ENCODE measurements at places on chromosomes 2 and 18. TPM values are rescaled to one million over a fixed set of nuclear protein-coding genes. Genes with fewer than 3 reads are reported as not detected.

- DNase-seq, result peak; percentile 36
Observed at GRCh38 chr2:74835831-74836674, 2.1 kb downstream of the HK2 start.

GRCh38 chr2:208627110-208627884 lies 220.7 kb downstream of the PTH2R start:
- DNase-seq, result no peak

DNA sequence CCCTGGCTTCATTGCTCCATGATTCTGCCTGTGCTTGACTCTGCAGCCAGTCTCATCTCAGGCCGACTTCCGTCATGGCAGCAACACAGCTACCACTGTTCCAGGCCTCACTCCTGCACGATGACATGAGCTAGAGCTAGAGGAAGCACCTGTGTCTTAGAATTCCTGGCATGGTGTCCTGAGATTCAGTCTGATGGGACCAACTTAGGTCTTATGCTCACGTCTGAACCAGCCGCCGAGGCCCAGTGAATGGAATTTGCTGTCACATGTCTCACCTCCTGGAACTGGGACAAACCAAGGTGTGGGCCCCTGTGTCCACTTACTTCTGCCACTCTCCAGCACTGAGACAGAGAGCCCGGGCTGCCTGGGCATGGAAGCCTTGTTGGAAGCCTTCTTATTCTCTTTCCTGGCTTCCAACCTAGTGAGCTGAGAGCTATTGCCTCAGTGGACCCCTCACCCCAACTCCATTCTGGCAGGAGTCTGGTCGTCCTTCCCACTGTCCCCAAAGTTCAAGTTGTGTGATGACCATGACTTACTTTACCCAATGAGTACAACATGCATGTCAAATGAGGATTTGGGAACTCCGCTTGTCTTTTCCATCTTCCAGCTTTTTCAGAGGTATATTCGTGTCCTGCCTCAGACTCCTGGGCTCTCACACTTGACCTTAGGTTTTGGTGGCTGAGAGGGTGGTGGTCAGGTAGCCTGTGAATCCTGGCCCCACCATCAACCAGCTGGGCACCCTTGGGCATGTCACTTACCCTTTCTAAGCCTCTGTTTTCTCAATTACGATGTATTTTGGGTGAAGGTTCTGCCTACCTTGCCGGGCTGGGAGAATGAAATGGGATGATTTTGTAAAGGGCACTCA lies 39.1 kb upstream of the HS6ST1 start:
- no peak for DNase-seq

GRCh38 chr2:56386657-56387056 lies 202.9 kb downstream of the CCDC85A start:
- DNase-seq, result no peak

GRCh38 chr18:48749768-48750167 lies 201.0 kb downstream of the SMAD7 start:
- DNase-seq, result no peak

GRCh38 chr18:63005306-63005705 lies 290.0 kb downstream of the PHLPP1 start:
- no peak for DNase-seq

The TGIF1 gene
- total RNA-seq, result 261 TPM

The POTEJ gene
- not detected for total RNA-seq

DNA sequence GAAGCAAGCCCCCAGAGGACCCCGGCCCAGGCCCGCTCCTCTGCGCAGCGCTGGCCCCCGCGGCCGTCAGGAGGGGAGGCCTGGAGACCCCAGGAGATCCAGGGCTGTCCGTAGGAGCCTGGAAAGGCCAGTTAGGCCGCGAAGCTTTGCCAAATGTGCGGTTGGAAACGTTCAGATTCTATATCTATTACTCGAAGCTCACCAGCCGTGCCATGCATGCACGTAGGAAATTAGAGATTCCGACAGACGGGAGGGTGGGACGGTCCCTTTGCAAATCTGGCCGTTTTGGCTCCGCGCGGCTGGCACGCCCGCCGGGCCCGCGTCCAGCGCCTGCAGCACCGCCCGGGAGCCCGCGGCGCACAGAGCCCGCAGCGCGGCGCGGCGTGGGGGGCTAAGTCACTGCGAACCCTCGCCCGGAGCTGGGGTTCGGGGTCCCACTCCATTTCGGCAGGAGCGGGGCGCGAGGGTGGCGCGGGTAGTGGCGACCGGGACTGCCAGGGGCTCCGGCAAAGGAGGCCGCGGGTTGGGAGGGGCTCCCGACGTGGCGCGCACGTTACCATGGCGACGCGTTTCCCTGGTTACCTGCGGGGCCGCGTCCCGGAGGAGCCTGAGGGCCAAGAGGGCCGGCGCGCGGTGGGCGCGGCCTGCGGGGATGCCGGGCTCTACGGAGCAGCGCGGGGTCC lies 488.6 kb upstream of the SMIM21 start:
- DNase-seq, result peak; percentile 89

DNA sequence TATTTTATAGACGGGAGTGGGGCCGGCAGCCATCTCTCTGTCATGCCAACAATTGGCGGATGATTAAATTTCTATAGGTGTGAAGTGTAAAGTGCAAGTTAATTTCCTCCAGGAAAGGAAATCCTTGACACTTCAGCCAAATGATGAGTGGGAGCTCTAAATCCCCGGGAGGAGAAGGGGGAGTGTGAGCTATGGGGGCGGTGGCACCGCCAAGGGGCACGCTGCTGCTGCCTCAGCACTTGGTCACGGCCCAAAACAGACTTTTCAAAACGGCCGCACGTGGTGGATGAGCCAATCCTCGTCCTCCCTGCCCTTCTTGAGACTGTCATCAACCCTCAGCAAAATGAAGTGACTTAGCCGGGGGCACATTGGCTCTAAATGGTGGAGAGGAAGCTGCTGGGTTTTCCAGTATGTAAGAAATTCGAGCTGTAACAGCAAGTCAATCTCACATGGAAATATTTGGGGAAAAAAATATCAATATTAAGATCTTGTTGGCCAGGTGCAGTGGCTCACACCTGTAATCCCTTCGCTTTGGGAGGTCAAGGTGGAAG lies 200.8 kb downstream of the TFCP2L1 start:
- DNase-seq, result no peak
